ENCODE measurements at places on chromosomes 11 and 22.

- DNase-seq = no peak
These were observed 33.7 kb upstream of the PRR5 start for GRCh38 chr22:44668190-44668885.

GRCh38 chr11:62360685-62361084 is 23.4 kb downstream of the ASRGL1 start:
- no peak for DNase-seq

DNA sequence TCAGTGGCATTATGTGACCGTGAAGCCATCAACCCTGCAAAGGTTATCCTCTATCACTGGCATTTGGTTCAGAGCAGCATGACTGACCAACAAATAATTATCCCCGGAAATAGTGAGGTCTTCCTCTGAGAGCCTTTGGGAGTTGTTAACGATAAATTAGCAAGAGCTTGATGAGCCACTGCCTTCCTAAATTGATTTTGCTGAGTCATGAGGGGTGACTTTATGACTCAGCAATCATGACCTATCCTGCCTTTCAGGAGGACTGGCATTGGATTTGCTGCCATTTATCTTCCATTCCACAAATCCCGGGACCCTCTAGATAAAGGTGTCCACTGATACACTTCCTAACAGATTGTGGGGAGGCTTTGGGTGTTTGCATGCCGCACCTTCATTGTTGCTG is 80.8 kb upstream of the MTNR1B start:
- peak; percentile 4 for DNase-seq

GRCh38 chr22:25564979-25565677 is 653 bp downstream of the GRK3 start:
- peak; percentile 44 for DNase-seq

DNA sequence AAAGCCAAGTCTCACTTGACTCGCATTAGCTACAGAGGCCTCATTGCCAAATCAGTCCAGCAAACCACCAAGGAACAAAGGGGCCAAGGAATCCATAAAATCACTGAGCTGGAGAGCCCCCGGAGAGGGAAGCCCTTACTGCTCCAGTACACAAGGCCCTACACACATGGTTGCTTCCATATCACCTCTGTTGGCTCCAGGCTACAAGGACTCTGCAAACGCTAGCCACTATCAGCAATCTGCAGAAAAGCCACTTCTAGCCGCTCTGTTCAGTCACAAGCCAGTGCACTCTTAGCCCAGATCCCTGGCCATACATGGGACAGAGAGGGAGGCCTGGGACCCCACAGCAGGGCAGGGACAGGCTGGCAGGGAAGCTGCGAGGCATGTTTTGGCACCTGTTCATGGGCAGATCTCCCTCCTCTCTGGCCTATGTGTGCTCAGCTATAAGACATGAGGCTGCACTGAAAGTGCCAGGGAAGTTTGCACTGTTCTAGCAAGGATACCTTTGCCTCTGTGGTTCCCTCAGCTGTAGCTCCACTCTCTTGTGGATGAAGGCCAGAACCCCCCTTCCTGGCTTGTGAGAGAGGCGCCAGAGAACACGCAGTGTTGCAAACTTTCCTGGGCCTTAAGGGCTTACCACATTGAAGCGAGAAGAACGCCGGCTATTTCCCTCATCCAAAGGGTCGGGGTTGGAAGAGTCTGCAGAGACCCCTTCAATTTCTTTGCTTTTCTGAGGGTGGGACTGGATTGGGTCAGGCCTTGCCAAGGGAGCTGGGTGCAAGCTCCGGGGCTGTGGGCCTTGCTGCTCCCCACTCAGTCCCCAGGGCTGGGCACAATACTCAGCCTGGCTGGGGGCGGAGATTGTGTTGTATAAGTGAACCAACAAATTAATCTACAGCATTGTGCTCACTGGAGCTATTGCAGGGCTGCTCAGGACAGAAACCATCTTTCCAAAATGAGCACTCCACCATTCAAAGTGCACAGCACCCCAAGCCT is 108.7 kb upstream of the PITPNB start:
- peak; percentile 69 for DNase-seq

DNA sequence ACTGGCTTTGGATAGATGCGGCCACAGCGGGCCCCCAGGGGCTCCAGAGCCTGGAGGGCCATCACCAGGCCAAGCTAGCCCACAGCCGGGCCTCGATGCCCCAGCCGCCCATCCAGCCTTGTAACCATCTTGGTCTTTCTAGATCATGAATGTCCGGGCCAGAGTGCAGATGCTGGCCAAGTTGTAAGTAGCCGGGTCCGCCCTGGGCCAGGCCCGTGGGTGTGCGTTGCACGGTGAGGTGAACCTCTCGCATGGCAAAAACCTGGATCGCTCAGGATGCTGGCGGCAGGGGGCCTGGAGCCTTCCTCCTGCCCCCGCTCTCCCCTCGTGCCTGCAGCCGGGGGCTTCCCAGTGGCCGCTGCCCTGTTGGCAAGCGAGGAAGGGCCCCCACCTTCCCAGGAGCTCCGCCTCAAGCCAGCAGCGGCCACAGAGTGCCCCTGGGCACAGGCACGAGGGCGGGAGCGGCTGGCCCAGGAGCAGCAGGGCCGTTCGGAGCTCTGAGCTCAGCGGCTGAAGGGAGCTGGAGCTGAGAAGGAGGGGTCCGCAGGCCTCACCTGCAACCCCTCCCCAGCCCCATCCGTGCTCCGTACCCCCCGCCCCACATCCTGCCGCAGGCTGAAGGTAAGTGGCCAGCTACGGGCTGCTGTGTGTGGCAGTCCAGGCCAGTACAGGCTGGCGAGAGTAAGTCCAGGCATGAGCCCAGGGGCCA is 10.9 kb upstream of the MRPL23 start:
- DNase-seq = no peak

- DNase-seq = no peak
These were observed 6.3 kb downstream of the SHANK3 start for GRCh38 chr22:50678651-50679521.

GRCh38 chr11:85685820-85686459 is at the start of gene CCDC89:
Gene CCDC89, minus strand, starts transcription at chr11:85686195. Its CDS starts 65 bp downstream, at chr11:85686130.
- no peak for DNase-seq

- DNase-seq = peak; percentile 29
These were observed 83.0 kb downstream of the PDHX start for GRCh38 chr11:34999453-34999852.

- DNase-seq = no peak
These were observed 1.4 kb upstream of the PIWIL3 start for GRCh38 chr22:24775769-24776492.

- no peak for DNase-seq
These were observed 45.7 kb downstream of the TRIOBP start for GRCh38 chr22:37742376-37743171.

- DNase-seq = no peak
These were observed 183.9 kb upstream of the CTSC start for GRCh38 chr11:88521399-88521798.

- no peak for DNase-seq
These were observed 243.5 kb downstream of the SBF2 start for GRCh38 chr11:10050561-10050960.

DNA sequence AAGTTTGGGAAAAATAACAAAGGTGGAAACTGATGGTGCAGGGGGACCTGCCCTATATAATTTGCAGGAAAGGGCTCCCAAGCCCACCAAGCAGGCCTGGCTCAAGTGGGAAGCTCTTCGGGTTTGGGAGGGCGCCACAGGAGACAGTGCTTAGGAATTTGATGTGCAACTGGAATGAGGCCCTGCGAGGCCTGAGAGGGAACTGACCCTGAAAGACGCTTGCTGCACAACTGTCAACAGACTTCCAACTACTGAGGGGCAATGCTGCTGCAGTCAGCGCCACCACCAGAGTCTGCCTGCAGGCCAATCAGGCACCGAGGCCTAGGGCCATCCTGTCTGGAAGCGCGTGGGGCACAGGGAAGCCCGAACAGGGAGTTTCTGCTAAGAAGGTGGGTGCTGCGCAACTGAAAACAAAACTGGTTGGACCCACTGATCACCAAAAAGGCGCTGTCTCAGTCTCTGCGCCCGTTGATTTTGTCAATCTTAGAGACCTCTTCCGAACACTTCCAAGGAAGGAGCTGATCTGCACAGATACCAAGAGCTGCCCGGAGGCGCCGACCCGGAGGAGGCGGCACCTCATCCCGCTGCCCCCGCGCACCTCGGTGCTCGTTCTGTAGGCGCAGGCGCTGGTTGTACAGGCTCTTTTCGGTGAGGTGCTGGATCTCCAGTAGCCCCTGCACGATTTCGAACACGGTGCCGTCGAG is 667 bp downstream of the DGCR6L start:
- peak; percentile 45 for DNase-seq

DNA sequence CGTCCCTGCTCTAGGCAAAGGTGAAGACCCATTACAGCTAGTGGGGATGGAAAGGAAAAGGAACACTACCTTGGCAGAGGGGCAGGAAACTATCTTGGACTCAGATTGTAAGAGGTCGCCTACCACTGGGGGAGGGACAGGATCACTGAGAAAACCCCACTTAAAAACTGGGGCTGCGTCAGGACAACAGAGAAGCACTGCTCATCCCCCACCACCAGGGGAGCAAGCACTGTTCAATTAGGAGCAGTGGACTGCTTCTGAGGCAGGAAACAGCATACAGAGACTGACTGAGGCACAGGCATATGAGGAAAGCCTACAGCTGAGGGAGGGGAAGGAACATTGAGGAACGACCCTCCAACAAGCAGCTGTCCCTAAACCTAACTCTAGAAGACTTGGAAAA is 20.8 kb upstream of the DLAT start:
- peak; percentile 65 for DNase-seq

GRCh38 chr22:22753526-22754267 is 109.3 kb downstream of the GGTLC2 start:
- peak; percentile 88 for DNase-seq

DNA sequence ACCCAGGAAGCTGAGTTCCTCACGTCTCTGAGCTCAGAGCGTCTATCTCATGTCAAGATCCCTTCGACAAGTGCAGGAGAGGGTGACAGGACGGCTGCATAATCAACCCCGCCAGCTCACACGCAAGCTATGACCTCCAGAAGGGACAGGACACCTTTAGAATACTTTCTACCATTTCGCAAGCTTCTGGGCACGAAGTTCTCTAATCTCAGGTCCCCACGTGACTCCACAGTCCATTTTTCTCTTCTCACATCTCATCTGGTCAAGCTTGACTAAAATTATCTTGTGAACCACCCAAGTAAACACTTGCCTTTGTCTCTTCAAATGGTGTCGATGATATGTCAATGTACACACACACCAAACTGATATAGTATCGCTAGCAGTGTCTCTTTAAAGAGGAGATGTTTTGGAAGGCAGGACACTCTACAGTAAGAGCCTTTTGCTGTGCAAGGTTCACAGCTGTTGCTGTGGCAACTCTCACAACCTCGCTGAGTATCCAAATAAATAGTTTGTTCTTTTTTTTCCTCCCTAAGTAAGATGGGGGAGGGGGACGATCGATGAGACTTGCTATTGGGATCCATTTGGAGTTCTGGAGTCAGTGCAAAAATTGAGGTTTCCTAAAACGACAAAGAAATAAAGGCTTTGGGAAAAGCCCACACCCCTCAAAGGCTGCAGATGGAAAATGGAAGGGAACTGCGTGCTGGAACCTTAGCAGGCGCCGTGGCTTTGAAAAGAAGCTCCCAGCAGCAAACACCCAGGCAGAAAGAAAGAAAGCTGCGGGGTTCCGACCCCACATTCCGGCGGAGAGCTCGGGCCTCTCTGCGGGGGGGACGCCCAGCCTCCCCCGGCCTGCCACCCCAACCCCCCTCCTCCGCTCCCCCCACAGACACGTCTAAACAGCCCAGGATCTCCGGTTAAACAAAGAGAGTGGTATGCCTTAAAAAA is 215.4 kb upstream of the UBASH3B start:
- peak; percentile 22 for DNase-seq

DNA sequence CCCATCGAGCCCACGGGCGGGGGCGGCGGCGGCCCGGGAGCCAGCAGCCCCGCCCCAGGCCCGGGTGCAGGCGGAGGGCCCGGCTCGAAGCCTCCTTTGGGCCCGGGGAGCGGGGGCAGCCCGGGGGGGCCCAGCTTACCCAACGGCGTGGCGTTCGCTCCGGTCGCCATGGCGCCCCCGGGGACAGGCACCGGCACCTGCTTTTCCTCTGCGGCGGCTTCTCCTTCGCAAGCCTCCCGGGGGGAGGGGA is 194 bp downstream of the SF1 start:
- no peak for DNase-seq

GRCh38 chr11:44134625-44135024 is 39.1 kb downstream of the EXT2 start:
- no peak for DNase-seq

DNA sequence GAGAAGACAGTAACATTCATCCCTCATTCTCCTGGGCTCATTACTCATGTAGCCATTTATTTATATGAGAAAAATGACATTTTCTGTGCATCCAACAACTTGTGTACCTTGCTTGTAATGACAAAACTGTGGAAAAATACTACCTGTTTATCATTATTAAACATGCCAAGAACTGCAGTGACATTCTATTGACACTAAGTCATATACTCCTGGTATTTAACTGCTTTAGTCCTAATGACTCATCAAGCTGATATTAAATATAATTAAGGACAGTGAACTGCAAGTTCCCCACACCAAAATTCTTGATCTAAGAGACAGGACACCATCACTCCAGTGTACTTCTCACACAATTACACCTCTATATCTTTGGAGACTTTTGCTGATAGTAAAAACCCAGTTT is 1328.7 kb upstream of the RAG2 start:
- DNase-seq = no peak

DNA sequence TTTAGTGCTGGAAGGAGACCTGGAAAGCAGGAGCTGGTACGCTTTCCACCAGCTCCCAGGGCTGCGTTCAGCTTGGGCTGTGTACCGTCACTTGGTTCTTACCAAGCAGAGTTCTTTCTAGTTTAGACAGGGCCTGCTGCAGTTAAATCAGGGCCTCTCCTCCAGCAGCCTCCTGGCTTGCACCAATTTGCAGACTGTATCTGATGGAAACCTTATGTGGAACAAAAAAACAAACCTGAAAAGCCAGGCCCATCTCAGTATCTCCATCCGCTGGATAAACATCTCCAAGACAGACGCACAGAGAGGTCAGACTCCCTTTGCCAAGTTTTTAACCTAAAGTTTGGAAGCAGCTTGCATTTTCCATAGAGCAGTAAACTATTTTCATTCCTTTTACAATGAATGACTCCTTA is 288.6 kb upstream of the SORL1-AS1 start:
- DNase-seq = no peak

GRCh38 chr11:12246147-12246546 is 131.2 kb upstream of the PARVA start:
- no peak for DNase-seq

GRCh38 chr11:126109941-126110731 is 47.5 kb upstream of the CDON start:
- no peak for DNase-seq

DNA sequence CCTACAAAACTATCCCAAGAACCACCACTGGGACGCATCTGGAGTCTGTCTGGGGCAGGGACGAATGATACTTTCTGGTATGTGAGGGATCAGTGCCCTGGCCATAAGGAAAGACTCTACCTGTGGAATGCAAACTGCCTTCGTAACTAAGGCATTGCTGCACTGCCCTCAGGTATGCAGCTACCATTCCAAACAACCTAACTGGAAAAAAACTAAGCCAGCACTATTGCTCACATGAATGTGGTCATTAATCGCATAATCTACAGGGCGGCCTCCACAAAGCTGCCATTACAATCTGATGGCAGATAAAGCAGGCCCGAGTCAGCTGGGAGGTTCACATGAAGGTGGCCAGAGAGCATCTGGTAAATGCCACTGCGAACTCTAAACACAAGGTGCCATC is 3.9 kb downstream of the PACSIN2 start:
- DNase-seq = peak; percentile 64

- DNase-seq = no peak
These were observed 14.7 kb upstream of the CD81 start for GRCh38 chr11:2362414-2362813.

- DNase-seq = no peak
These were observed 1402.0 kb downstream of the BRD1 start for GRCh38 chr22:48425641-48426040.

- DNase-seq = no peak
These were observed 26.8 kb upstream of the JAM3 start for GRCh38 chr11:134041791-134042696.
